Kidney capillary endothelial cell (primary cell): ENCODE measurements at places on chromosomes 12 and 14.

- no peak for DNase-seq
Measured at GRCh38 chr12:91074851-91075250, 17.0 kb upstream of the KERA start.

GRCh38 chr12:84135586-84136279 is 776.9 kb downstream of the SLC6A15 start:
- DNase-seq: no peak

DNA sequence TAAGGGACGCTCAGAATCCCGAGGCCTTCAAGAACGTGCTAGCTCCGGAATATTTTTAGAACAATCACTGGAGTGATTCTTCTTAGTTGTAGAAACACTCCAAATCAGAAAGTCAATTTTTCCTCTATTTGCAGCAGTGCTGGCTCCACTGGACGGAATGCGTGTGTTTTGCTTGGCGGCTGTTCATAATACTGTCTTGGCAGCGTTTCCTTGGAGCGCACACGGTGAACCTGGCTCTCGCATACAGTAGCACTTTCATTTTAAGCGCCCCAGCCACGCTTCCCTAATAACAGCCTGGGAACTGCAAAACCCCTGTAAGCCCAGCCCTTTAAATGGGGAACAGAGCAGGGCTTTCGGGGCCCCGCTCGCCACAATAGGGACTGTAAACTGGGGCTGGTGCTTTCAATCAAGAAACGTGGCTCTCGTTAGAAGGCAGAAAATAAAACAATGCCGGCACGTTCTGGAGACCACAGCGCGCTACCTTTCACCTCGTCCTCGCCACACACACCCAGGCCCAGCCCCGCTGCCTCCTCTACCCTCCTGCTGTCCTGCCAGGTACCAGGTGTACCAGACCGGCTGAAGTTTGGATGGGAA is 79.9 kb downstream of the BCL11B start:
- peak; percentile 11 for DNase-seq

- DNase-seq: no peak
Measured at GRCh38 chr14:79949906-79950305, 261.4 kb downstream of the DIO2 start.

- no peak for DNase-seq
Measured at GRCh38 chr14:69993326-69993725, 114.1 kb downstream of the SMOC1 start.

DNA sequence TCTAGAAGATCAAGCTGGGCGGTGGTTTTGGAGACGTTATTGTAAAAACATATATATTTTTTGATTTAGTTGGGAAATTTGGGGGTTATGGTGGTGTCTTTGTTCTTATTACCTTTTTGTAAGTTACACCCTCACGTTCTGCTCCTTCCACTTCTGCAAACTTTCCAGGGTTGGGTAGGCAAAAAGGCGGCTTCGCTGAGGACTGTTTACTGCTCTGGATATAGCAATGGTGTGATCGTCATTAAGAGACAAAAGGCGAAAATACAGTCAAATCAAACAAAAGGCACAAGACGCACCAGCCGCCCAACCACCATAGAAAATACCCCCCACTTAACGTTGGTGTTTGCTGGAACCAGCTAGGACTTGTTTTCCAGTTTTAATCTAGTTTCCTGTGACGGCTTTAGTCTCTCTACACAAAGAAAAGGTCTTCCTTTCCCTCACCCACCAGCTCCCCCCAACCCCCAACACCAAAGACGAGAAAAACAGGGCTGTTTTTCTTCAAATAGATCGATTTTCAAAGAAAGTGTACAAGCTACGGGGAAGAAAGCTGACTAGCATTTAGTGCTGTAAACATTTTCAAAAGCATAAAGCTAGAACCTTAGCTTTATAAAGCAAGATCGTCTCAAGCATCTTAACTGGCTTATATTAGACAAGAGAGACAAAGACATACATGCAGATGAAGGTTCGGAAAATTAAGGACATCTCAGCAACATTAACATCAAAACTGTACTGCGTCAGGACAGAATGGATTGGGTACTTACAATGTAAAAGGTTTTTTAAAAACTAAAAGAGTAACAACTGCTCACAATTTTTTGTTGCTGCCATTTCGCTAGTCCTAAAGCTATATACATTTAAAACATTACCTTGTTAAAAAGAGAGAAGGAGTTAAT is 2.0 kb upstream of the SETD1B start:
- DNase-seq: peak; percentile 67

GRCh38 chr12:107607464-107608392 is 77.9 kb upstream of the PWP1 start:
- peak; percentile 69 for DNase-seq

DNA sequence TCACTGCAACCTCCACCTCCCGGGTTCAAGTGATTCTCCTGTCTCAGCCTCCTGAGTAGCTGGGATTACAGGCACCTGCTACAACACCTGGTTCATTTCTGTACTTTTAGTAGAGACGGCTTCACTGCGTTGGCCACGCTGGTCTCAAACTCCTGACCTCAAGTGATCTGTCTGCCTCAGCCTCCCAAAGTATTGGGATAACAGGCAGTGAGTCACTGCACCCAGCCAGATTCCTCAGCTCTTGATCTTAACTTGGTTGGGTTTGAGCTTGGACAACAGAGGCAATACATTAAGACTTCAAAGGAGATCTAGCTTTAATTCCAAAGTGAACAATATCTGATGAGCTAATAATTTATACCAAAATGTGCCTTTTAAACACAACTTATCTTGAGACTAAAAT is 5.6 kb downstream of the DAZAP2 start:
- DNase-seq: no peak

- no peak for DNase-seq
Measured at GRCh38 chr14:105899071-105899641, 372.8 kb downstream of the TMEM121 start.

- DNase-seq: no peak
Measured at GRCh38 chr12:77837876-77838291, 7.2 kb downstream of the NAV3 start.

GRCh38 chr12:96994900-96995299 is 87.8 kb downstream of the NEDD1 start:
- no peak for DNase-seq
